ENCODE measurements at places on chromosomes 1 and 21.

DNA sequence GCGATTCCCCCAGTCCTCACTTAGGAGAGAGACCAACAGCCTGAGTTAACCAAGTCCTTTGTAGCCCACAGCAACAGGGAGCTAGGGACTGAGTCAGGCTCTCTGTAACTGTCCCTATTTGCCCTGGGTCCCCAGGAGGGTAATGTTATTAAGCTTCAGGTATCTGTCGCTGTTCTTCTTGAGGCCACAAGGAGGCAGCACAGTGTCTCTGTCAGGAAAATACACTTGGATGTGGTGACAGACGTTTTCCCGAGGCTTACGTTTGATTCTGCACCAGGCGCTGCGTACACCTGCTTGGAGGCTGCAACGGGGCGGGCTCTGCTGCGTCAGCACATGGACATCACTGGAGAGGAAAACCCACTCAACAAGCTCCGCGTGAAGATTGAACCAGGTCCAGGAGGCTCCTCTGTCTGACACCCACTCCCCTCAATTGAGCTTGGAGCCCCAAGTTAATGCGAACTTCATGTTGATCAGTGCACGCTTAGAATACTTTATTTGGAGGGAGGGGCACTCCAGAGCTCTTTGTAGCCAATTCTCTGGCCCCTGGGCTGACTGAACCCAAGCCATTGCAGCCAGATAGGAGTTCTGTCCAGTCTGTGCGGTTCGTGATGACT is 10.7 kb upstream of the ELF3 start:
- no peak for DNase-seq

DNA sequence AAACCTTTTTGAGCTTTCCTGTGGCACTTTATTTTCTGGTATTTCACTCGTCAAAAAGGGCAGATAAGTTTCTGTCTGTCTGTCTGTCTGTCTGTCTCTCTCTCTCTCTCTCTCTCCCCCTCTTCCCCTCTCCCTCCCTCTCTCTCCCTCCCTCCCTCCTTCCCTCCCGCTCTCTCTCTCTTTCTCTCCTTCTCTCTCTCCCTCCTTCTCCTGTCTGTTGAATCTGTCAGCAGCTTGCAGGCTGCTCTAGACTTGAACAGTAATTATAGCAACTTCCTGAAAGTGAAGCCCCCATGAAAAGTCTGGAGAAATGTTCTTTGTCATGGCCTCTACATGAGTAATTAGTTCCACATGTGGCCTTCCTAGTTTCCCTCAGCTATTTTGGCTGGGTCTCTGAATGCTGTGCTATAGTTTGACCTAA is 275.2 kb upstream of the C1orf105 start:
- no peak for DNase-seq

DNA sequence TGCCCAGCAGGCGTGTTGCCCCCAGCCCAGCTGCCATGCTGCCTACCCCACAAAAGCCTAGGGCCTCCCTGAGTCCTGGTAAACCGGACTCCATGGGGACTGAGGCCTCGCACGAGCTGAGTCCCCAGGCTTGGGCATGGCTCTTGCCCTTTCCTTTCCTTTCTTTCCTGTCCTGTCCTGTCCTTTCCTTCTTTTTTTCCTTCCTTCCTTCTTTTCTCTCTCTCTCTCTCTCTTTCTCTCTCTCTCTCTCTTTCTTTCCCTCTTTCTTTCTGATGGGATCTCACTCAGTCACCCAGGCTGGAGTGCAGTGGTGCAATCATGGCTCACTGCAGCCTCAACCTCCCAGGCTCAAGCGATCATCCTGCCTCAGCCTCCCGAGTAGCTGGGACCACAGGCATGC is 104.4 kb downstream of the SPSB1 start:
- no peak for DNase-seq

GRCh38 chr1:44694863-44695478 is 20.5 kb downstream of the ARMH1 start:
- no peak for DNase-seq

DNA sequence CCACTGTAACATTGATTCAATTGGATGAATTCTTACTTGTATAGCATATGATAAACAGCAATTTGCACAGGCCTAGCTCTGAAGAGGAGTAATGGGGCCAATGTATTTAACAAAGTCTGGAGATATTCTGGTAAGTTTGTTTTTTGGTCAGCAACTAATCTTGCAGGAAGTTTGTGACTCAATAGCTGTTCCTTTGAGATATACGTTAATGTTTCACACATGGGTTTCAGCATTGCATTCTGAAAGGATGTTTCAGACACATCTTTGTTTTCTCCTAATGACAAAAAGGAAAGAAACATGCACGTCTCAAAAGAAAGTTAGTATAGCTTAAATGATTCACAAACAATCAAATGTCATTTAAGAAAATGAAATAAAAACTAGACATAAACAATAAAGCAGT is 49.0 kb downstream of the LTN1 start:
- DNase-seq = no peak

- no peak for DNase-seq
Measured at GRCh38 chr1:162908236-162908635, 47.3 kb upstream of the CCDC190 start.

DNA sequence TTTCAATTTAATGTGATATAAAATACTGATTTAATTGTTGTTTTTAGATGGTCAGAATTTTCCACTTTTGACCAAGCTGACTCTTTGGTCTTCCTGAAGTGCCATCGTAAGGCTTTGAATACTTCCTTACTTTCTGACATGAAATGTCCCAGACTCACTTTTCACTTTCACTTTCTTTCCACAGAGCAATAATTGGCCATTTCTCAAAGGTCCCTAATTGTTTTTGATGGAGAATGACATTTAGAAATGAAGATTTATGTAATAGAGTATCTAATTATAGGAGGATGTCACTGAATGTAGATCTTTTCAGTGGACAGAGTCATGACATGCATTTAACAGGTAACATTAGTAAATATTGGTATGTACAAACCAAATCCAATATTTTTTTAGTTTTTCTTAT is 1141.6 kb downstream of the KCNT2 start:
- no peak for DNase-seq

DNA sequence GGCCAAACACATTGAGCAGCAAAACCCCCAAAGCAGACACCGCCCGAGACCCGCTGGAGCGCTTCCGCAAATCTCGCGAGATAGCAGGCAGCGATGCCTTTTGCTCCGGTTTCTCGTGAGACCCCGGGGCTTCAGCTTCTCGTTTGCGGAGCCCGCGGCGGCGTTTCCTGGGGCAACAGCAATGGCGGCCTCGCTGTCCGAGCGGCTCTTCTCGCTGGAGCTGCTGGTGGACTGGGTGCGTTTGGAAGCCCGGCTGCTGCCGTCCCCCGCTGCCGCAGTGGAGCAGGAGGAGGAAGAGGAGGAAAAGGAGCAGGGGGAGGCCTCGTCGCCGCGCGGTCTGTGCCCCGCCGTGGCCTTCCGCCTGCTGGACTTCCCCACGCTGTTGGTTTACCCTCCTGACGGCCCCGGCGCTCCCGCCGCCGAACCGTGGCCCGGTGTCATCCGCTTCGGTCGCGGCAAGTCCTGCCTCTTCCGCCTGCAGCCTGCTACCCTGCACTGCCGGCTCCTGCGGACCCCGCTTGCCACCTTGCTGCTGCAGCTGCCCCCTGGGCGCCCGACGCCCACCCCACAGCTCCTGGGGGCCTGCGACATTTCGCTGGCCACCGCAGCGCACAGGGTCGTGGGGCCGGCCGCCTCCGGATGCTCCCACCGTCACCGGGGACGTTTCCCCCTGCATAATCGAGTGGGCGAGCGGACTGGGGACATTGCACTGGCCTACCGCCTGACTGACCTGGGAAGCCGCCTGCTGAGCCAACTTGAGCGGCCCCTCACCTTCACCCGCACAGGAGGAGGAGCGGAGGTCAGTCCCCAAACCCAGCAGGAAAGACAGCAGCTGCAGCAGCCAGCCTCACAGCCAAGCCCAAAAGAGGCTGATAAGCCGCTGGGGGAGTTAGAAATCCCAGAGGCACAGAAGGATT is at the start of gene MAP10:
Gene MAP10 (plus strand): TSS at position 148 of the 917 bp plus-strand sequence. CDS start 34 bp downstream, at position 182.
- peak; percentile 56 for DNase-seq

GRCh38 chr1:6957341-6957740 is 172.1 kb downstream of the CAMTA1 start:
- no peak for DNase-seq

- DNase-seq = no peak
Measured at GRCh38 chr1:169339773-169340172, 27.8 kb downstream of the NME7 start.

- DNase-seq = no peak
Measured at GRCh38 chr1:198220428-198220827, 63.6 kb downstream of the NEK7 start.

GRCh38 chr21:29403301-29403700 is 104.6 kb downstream of the BACH1 start:
- DNase-seq = no peak

DNA sequence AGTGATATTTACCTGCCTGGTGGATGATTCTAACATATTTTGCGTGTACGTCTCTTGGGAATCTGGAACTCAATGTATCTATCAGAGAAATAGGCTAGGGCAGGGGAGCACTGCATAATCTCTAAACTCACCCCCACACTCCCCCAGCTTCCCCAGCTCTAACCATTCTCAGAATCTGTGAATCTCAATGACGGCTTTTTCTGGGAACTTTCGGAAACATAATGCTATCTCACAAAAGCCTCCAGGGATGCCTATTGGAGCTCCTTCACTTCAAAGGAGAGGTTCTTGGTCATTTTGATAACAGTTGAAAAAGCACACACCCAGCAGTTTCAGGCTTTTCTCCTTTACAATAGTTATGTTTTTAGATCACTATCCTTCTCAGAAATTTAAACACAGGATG is 113.8 kb upstream of the MAGI3 start:
- DNase-seq = no peak

DNA sequence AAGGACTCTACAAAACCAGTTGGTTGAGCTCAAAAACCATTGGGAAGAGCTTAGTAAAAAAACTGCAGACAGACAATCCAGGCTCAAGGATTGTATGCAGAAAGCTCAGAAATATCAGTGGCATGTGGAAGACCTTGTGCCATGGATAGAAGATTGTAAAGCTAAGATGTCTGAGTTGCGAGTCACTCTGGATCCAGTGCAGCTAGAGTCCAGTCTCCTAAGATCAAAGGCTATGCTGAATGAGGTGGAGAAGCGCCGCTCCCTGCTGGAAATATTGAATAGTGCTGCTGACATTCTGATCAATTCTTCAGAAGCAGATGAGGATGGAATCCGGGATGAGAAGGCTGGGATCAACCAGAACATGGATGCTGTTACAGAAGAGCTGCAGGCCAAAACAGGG is 104.0 kb upstream of the BMP8A start:
- no peak for DNase-seq

DNA sequence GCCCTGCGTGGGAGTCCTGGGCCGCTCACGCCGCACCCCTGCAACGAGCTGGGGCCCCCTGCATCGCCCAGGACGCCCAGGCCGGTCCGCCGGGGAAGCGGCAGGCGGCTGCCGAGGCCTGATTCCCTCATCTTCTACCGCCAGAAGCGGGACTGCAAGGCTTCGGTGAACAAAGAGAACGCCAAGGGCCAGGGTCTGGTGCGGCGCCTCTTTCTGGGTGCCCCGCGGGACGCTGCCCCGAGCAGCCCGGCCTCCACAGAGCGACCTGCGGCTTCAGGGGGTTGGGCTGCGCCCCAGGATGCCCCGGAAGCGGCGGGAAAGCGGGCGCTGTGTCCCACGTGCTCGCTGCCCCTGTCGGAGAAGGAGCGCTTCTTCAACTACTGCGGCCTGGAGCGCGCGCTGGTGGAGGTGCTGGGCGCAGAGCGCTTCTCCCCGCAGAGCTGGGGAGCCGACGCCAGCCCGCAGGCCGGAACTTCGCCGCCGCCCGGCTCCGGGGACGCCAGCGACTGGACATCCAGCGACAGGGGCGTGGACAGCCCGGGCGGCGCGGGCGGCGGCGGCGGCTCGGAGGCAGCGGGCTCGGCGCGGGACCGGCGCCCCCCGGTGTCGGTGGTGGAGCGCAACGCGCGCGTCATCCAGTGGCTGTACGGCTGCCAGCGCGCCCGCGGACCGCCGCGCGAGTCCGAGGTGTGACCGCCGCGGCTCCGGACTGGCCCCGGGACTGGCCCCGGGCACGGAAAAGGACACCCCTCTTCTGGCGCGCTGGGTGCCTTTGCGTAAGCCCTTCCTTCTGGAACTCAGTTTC is 2.7 kb downstream of the FAM110D start:
- no peak for DNase-seq

DNA sequence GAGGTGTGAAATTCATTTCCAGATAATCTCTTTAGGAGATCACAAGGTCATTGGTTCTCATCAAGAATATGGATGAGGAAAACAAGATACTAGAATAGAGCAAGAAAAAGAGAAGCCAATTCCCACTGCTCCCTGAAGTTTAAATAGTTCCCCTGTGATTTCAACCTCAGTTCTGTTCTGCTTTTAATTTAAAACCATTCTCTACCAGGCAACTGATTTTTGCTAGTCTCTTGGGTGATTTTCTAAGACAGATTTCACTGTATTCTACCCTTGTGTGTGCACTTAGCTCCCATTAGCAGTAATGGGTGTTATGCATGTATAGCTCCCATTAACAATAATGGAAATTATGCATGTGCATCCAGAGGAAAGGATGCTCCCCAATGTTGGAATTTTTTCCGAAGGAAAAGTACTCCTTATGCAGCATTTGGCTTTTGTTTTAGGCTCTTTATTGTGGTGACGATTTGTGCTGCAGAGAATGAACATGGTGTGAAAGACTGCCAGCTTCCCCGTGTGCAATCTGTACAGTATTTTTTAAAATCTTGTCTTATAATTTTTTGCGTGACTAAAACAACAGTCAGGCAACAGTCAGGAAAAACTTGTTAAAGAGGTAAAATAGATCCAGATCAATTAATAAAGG is 144.0 kb upstream of the ZRANB2 start:
- no peak for DNase-seq
